Head of caudate nucleus (tissue), 42 donors: ENCODE measurements at places on chromosomes 1 and 21.

DNA sequence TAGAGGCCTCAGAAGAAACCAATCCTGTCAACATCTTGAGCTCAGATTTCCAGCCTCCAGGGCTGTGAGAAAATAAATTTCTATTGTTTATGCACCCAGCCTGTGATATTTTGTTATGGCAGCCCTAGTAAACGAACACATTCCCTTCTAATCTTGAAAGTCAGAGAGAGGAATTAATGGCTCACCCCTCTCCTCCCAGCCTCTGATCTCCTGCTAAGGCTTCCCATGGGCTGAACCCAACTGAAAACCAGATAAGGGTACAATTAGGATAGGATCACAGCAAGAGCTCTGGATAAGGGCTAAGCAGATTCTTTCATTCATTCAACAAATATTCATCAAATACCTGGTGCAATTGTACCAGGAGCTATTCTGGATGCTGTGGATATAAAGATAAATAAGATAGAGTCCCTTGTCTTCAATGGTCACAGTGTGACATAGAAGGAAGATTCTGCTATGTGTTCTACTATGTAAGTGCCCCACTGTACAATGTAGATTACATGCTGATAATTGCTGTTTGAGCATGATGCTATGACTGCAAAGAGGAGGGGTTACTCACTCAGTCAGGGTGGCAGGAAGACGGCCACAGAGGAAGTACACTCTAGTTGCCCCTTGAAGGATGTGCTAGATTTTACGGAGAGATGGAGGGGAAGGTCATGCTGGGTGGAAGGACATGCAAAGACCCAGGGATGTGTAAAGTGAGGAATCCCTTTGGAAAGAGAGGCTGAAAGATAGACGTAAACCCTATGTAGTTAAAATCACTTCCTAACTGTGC is 203.3 kb upstream of the JUN start:
- DNase-seq, result no peak

DNA sequence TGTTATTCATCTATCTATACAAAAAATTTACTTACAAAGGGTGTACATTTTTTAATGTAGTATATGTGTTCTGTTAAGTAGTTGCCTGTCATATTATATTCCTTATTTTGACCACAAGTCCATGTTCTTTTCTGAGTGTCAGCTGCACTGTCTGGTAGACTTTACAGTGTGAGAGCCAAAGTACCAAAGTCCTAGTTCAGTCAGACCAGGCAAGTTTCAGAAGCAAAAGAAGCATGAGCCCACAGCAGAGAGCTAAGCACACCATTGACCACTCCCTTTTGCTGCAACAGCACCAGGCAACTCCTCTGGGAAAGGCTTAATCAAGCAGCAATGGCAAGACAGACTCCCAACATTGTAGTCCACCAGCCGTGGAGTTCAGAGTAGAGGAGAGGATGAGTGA is 631.9 kb upstream of the PKN2 start:
- DNase-seq, result no peak

DNA sequence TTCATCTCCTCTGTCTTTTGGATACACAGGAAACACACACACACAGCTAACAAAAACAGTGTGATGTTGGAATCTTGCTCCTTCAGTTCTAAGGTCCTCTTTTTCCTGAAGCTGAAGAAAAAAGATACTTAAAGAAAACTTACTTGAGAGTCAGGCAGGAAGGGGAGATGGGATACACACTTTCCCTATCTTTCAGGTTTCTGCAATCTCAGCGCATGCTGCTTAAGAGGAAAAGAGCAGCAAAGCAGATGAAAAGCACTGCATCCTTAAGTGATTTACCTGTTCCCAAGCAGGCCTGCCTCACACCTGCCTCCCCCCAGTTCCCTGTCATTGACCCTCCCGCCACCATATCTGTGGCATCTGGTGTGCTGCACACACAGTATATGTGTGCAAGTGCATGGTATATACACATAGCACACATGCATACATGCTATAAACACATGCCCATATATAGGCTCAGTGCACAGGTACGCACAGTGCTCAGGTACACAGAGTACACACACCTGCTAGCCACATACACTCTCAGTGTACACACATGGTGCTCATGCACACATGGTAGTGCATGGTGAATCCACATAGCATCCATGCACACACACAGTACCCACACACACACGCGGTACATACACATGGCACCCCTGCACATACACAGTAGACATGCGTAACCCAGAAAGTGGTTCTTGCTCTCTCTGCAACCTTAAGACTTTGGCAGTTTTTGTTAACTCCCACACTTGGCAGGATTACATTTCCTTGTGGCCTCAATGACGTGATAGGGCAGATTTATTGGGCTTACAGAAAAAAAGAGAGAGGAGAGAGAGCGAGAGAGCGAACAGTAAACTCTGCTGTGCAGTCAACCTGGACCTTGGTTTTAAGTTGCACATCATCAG is 166.9 kb downstream of the TOMM20 start:
- no peak for DNase-seq

GRCh38 chr1:200610846-200611245 is 9.7 kb downstream of the KIF14 start:
- DNase-seq, result no peak

DNA sequence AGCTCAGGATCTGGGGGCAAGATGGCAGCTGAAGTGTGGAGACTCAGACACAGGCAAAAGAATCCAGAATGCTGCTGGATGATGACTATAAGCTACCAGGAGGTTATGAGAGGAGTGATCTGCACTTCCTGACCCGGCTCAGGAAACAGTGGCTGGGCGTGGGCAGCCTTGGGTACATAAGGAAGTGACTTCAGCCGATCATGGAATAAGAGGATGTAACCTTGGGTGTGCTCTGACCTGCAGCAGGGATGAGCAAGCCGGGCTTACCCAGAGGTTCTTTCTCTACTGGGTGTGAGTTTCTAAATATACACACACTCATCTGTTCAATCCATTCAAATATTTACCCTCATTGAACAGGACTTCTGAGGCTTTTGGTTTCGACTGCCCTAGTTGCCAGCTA is 62.7 kb downstream of the CD34 start:
- DNase-seq, result no peak

- DNase-seq, result no peak
These were observed 14.2 kb downstream of the WASF2 start for GRCh38 chr1:27475720-27476119.

GRCh38 chr1:175043824-175044223 is 20.6 kb upstream of the MRPS14 start:
- no peak for DNase-seq

- DNase-seq, result no peak
These were observed 2.3 kb downstream of the COX20 start for GRCh38 chr1:244837597-244838258.

DNA sequence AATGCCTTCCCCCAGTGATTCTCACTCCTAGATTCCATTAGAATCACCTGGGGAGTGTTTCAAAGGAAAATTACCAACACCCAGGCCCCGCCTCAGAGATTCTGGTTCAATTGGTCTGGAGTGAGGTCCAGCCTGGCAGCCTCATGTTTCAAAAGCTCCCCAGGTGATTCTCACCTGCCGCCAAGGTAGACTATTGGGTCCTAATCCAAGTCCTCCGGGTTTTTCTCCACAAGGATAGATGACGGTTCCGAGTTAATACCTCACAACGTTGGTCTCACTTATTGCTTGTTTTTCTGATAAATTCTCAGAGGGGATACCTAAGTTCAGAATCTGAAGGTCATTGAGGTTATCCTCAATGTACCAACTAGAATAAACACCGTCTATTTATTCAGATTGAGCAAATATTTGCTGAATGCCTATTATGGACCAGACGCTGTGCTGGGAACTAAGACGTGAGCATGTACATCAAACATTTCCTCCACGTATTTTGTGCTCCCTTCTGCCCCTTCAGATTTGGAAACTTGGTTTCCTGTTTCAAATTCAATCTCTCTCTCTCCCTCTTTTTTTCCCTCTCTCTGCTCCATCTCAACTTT is 97.5 kb downstream of the SEC16B start:
- DNase-seq, result no peak

DNA sequence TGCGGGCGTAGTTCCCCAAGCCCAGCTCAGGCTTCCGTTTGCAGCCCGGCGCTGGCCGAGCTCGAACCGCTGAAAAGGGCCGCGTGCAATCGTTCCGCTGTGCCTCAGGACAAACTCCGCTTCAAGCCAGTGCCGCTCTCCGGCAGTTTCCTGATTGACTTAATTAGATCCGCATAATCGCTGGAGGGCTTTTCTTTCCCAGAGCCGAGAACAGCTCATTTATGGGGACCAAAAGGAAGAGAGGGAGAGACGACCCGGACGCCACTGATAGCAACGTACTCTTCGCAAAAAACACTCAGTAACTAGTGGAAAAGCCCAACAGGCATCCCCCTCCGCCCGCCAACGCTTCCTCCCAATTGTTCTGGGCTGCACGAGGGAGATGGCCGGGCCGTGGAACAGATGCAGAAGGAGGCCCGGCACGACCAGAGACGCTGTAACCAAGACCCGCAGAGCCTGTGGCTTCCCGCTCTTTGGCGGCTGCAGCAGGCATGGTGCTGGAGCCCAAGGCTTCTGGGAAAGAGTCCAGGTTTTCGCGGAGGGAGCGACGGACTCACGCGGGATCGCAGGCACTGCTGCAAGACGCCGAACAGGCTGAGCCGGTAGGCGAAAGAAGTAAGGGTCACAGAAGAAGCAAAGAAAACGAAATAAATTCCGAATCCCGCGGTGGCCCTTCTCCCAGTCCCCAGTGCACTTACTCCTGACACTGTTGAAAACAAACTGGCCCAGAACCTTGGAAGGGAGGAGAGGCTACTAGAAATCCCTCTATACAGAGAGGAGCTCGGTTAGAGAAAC is 3.6 kb upstream of the FOXD2 start:
- DNase-seq, result peak; percentile 50

DNA sequence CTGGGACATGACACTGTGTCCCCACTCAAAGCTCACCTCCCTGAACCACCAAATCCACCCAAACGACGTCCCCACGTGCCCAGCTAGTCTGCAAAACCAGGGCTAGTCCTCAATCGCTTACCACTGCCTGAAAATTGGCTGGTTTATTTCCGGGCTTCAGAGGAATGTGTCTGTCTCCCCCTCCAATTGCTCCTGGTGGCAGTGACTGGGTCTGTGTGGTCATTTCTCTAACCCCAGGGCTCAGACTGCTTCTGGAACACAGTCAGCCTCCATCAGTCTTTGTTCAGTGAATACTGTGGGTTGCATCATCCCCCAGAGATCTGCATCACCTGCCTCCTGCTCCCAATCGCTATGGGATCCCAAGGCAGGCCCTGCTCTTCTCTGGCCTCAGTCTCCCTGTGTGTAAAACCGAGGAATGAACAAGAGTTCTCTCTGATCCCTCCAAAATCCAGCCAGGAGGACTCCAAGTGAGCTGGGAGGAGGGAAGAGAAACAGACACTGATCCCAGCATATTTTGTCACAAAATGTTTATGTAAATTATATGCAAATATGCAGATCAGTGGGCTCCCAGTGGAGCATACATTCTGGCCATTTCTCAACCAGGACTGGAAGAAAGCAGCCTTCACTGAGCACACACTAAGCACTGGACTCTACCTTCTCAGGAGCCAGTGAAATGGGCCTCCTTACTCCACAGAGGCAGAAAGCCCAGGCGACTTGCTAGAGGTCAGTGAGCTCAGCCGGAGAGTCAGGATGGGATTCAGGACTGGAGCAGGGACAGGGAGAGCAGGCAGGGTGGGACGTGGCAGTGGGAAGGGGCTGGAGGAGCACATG is 20.9 kb downstream of the SDC3 start:
- DNase-seq, result no peak

- no peak for DNase-seq
These were observed 74.2 kb downstream of the ATF6 start for GRCh38 chr1:161840363-161840762.

- no peak for DNase-seq
These were observed 70.4 kb upstream of the IRF2BP2 start for GRCh38 chr1:234680331-234680904.

- DNase-seq, result no peak
These were observed 380.6 kb upstream of the ZRANB2 start for GRCh38 chr1:71461416-71461815.

GRCh38 chr21:44428281-44428960 is 26.9 kb upstream of the LRRC3 start:
- DNase-seq, result no peak

DNA sequence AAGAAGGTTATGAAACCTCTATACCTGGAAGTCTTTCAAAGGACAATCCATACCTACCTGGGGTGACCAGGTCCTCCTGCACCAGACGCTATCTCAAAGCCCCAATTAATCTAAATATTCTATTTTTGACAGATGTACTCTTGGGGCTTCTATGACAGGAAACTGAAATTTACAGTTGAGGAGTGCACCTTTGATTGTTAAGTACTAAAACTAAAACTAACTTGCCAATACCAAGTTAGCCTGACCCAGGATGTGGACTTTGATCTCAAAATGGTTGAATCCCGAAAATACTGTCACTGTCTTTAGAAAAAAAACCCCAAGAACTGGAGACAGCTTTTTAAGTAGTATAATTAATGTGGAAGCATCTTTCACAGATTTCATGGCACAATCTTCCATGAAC is 162.4 kb downstream of the TTLL7 start:
- DNase-seq, result no peak

GRCh38 chr1:235920596-235921375 is 54.1 kb upstream of the LYST start:
- DNase-seq, result no peak

- no peak for DNase-seq
These were observed 70.0 kb downstream of the ALG14 start for GRCh38 chr1:95002540-95003432.

DNA sequence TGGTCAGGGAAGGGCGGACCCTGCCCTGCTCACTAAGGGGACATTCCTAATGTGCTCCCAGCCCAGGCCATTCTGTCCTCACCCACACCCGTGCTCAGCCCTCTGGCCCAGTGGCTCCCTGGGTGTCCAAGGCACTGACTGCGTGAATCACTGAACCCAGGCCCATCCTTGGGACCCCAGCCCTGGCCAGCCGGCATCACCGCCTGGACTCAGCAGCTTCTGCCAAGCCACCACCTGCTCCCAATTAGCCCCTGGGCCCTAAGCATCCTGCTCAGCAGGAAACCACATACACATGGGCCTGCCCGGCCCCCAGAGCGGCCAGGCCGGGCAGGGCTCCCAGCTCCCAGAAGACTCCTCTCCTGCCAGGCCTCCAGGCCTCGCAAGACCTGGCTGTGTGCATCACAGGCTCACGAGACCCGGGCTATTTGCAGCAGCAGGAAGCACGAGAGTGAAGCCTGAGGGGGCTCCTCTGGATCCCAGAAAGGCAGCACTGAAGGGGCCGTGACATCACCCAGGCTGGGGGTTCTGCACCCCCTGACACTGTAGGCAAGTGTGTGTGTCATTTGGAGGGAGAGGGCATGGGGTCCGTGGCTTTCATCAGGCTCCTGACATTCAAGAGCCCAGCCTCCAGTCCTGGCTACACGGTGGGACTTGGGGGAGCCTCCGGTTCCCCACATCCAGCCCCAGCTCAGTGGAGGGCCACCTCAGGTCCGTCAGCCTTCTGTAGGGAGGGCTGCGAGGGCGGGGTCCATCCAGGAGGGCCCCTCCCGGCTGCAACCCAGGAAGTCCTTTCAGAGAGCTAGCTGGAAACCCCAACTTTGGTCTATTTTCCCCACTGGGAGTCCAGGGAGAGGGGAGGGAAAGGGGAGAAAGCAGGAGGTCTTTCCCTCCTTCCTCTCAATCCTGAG is 1.6 kb downstream of the MFAP2 start:
- no peak for DNase-seq
